Fibroblast of pulmonary artery (primary cell): ENCODE measurements at places on chromosomes 5 and 9.

DNA sequence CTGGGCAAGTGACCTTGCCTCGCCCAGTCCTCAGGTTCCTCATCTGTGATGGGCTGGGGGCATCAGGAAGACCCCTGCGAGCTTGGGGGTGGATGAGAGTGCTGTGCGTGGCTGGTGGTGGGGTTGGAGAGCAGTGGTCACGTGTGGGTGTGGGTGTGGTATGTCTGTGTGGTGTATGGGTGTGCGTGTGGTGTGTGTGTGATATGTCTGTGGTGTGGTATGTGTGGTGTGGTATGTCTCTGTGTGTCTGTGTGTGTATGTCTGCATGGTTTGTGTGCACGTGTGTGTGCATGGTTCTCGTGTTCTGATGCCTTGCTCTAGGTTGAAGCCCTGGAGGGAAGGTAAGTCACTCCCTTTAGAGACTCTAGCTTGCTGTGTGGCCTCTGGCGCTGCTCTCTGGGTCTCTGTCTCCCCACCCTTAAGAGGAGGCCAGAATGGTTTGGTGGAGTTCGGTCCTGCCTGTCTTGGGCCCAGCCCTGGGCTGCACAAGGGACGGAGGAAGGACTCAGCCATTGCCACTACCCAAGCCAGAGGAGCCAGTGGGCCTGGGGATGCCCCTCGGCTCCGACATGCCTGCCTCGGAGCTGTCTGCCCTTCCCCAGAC, 87.0 kb downstream of the RXRA start:
- DNase-seq: no peak

GRCh38 chr9:34256987-34257585, 72.0 kb downstream of the KIF24 start:
- DNase-seq: no peak

DNA sequence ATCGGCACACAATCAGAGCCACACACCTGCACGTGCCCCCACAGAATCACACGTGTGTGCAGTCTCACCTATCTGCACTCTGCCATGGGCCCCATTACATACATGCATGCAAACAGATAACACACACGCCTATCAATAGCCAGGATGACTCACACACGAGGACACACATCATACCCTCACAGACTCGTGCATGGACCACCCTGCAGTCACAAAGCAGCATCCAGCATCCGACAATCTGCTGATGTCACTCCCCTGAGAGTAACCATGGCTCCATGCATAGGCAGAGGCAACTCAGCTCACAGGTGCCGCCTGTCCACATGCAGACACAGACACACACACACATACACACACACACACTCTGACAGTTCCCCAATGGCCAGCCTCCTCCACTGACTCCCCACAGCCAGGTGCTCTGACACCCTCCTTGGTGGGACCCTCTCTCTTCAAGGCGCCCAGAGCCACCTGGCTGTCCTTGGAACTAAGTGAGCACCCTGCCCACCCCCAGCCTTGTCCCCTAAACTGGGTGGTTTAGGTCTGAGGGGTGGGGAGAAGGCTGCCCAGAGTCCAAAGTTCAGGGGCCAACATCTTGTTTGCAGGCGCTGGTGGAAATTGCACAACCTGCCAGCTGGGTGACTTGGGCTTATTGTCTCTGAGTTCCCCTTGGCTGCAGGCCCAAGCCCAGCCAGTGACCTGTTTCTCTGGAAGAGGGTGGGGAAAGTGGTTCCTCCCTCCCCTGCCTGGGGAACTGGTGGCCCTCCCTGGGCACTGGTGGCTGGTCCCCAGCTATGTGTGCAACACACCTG, 34.6 kb upstream of the NEK6 start:
- peak; percentile 72 for DNase-seq

GRCh38 chr5:176735383-176736265, 74.7 kb upstream of the UNC5A start:
- DNase-seq: no peak

DNA sequence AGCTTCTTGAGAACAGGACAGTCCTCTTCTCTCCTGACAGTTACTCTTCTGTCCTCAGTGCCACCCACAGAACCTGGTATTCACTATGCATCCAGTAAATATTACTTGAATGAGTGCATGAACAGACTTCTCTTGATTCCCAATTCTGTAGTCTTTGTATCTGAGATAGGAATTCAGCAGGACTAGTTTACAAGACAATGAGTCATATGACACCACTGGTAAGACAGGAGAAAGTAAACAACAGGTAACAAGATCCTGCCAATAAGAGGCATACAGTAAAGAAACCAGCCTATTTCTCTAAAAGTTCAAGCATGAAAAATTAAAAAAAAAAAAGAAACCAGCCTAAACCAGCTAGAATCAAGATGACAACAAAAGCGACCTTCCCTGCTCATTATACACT, 6.2 kb downstream of the ZNF883 start:
- DNase-seq: no peak

DNA sequence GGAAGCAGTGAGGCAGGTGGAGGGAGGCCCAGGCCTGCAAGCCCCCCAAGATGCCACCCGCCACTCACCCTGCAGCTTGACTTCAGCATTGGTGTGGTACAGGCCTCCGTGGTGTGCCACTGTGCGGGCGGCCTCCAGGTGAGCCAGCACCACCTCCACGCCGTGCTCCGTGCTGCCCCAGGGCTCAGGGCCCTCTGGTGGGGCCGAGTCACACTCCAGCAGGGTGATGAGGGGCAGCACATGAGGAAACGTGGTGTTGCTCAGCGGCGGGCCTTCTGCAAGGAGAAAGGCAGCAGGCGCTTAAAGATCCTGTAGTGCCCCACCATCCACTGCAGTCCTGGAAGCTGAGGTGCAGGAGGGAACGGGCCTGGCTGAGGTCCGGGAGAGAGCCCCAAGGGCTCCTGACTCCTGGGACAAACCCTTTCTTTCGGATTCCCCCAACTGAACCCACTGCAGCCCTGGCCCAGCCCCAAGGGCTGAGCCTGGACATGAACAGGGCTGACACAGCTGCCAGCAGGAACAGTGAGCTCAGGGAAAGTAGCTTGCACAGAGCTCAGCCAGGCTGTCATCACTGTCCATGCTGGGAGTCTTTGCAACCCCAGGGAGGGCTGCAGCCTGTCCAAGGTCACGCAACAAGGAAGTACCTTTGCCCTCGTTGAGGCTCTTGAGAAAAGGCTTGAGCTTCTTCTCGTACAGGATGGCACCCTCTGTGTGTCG, 4.7 kb upstream of the TOR2A start:
- DNase-seq: no peak

DNA sequence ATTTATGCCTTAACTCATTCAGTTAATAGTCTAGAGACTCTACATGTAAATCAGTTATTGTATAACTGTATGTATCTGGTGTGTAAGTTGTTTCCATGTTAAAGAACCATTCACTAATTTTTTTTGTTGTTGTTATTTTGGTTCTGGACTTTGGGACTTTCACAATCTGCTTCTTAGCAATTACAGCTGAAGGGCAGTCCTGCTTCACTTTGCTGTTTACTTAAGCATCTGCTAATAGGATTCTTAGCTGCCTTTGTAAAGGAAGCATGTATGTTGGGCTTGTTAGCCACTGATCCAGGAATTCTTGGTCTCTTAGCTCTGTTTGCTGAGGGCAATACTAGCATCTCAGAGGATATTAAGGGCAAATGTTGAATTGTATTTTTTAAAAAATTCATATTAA, 97.0 kb downstream of the FOCAD start:
- no peak for DNase-seq

GRCh38 chr9:125841444-125841843, 94.3 kb downstream of the PBX3 start:
- no peak for DNase-seq

DNA sequence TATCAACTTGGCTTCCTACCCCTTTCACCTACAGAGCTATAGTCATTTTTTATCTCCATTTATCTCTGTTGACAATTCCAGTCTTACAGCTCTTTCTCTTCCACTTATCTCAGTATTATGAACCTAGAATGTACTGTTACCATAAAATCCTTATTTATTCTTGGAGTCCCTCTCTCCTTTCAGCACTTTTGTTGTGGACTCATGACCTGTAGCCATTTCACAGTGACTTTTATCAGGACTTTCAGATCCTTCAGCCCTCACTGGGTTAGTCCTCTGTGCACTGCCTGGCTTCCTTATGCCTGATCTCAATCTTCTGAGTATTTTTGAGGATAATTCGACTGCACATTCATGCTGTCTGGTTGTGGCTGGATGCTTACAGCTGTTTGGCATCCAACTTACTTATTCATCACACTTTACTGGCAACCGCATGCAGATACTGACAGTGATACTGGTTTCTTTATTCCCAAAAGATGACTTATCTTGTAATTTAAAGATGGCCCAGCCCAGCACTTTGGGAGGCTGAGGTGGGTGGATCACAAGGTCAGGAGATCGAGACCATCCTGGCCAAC, 293.3 kb downstream of the MAN2A1 start:
- DNase-seq: no peak
